Hematopoietic multipotent progenitor cell treated with erythropoietin and hydrocortisone succinate and interleukin-3 and kit ligand, for 17 days (in vitro differentiated cells): ENCODE measurements at places on chromosomes 11 and 22.

GRCh38 chr22:33073989-33074418, 15.8 kb upstream of the SYN3 start:
- no peak for DNase-seq

DNA sequence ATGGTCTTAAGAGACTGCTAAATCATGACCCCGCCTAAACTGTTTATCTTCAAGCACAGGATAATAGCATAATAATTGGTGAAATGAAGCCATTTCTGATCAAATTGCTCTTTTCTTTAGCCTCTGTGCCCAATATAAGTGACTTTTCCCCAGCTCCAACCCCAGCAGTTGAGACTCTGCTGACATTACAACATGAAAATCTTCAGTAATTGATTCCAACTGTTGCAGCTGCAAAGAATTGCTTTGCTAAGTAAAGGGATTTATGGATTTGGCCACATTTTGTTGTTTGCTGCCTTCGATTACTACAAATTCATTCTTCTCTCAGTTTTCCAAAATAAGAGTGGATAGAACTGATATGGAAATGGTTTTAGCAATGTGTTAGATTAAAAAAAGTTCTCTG, 576.7 kb upstream of the LRRC4C start:
- DNase-seq: no peak

- no peak for DNase-seq
Measured at GRCh38 chr11:68615657-68616056, 68.7 kb upstream of the GAL start.

DNA sequence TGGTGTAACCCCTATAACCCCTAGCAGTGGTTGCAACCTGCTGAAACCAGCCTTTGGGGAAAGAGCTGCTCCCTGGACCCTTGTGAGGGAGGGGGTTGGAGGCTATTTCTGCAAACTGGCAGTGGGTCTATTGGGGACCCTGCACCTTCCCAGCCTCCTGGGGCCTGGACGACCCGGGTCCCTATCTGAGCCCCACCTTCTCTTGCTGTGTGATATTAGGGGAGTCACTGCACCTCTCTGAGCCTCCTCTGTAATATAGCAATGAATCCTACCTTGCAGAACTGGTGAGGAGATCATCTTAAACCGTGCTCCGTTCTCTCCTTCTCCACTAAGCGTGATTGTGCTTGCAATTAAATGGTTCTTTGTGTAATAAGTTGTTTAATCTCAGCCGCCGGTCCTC, 24.0 kb upstream of the MPPED1 start:
- DNase-seq: no peak
